ENCODE measurements at places on chromosomes 12 and 14. TPM values are rescaled to one million over a fixed set of nuclear protein-coding genes. Genes with fewer than 3 reads are reported as not detected.

HOXC12 gene
- total RNA-seq: not detected

TAS2R20 gene
- 2.5 TPM for total RNA-seq

RNASE1 gene
- total RNA-seq: 4.9 TPM

C12orf76 gene
- total RNA-seq: 33.5 TPM

CLEC7A gene
- total RNA-seq: 1.3 TPM

VPS37B gene
- 23.7 TPM for total RNA-seq

NRL gene
- total RNA-seq: 2.9 TPM

KCNK13 gene
- total RNA-seq: 0.17 TPM

NANOG gene
- not detected for total RNA-seq

PRICKLE1 gene
- total RNA-seq: not detected

FSCB gene
- not detected for total RNA-seq

KRT79 gene
- total RNA-seq: not detected

INHBC gene
- total RNA-seq: not detected

NDUFA12 gene
- total RNA-seq: 61.5 TPM

CD163 gene
- 5.9 TPM for total RNA-seq

CALM1 gene
- 693 TPM for total RNA-seq

DDX23 gene
- 154 TPM for total RNA-seq

DIO2 gene
- not detected for total RNA-seq

CLEC1A gene
- total RNA-seq: not detected

Measured in CD4-positive, alpha-beta memory T cell (primary cell).